ENCODE measurements at places on chromosomes 5 and 9.

DNA sequence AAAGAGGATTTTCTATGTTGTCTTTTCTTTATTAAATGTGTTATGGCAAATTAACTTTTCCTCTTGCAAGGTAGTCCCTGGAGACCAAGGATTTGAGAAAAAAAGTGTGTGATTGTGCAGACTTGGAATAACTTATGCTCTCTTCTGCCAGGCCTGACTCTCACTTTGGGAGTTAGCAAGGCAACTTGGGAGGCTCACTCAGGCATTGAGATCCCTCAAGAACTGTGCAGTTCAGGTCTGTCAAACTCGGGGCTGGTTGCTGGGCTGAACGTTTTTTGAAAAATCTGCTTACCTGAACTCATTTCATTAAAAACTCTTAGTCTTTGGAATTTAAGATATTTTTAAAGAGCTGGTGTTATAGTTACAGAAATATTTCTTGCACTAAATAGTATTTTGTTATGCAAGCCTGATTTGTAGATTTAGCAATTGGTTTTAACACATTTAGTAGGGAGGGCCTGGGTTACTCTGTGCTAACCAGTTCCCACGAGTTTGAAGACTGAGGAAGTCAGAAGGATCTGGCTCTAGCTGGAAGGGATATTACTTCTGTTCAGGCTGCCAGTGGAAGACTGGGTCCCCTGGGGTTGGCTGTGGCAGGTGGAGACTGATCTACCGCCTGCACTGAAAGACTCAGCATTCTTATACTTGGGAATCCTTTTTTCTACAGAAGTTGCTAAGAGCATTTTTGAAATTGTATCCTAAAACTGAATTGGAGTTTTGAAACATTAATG lies 150.4 kb upstream of the PCSK5 start:
- no peak for DNase-seq

DNA sequence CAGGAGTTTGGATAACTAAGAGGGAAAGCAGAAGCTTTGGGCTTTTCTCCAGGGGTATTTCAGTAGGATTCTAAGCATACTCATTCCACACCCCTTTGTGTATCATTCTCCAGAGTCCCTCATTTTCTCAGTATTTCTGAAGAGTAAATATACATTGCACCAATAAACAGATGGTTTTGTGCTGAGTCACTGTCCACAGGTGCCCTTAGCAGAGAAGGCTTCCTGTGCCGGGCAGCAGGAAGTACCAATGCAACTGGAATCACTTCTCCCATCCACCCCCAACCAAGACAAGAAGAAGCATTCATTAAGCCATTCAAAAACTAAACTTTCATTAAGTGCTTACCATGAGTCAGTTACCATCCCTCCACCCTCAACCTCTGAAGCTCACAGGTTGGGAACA lies 3.6 kb upstream of the CCNJL start:
- no peak for DNase-seq

DNA sequence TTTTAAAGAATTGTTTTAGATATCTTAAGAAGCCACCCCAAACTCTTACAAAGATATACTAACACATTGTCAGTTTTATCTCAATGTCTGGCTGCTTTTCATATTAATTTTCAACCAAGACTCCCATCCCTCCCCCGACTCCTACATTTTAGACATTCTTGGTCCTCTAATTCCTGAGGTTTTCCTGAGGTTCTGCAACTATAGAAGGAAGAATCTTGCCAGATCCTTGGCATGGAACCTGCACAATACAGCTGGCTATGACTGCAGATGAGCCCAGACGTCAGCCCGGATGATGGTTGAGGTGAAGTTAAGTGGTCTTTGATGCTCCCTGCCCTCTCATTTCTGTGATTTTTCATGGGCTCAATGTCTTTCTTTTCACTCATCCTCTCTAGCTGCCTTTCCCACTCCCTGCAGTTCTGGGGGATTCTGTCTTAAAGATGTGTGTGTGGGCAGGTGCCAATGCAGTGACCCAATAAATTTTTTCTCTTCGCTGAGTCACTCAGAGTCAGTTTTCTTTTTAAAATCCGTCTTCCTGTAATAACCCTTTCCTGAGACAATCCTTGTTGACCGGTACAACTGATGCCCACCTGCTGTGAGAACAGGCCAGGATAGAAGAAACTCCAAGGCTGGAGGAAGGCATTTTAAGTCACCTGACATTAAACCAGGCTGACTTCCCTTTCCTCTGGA lies 237.8 kb upstream of the GAS1 start:
- DNase-seq: no peak

DNA sequence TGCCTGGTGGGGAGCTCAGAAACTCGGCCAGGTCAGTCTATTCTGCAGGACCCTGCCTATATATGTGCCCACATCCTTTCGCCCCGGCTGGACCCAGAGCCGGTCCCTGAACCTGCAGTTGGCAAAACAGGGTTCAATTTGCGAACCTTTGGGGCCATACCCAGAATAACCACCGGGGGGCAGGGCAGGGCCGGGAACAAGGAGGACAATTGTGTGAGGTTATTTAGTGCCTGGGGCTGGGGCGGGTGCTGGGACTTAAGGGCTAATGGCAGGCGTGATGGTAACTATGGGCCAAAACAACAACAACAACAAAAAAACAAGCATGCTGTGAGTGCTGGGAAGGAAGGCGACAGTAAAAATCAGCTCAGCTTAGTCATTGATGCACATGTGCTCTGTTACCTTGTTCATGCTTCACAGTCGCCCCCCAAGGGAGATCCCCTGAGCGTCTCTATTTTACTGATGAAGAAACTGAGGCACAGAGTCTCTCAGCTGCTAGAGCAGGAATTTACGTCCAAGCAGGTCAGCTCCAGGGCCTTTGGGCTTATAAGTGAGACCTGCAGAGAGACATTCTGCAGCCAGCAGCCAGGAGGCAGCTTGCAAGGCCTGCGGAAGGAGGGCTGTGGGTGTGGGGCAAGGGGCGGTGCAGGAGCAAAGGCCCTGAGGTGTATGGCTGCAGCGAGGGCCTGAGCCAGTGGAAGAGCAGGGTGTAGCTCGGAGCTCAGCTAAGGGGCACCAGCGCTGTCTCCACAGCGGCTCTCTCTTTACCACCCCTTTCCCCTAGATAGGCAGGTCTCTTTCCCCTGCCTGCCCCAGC lies 106.0 kb downstream of the PHF2 start:
- DNase-seq: peak; percentile 18

DNA sequence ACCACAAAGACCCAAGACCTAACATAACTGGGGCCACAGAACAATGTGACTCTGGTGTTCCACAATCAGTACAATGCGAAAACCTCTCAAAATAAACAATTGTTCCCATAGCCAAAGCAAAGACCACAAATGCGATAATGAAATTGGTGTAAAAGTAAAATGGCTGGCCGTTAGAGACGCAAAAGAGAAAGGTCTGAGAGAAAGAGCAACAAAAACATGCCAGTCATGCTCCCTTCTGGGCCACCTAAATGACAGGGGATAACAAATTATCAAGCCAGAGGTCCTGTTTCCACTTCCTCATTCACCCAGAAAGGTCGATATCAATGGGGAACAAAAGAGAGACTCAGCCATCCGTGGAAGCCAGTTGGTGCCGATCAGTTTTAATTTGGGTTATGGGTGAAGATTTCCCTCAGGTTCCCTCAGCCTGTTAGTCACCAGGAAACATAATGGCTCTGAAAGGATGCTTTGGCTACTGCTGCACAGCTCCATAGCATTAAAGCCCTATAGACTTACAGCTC lies 9.2 kb upstream of the CFAP95 start:
- DNase-seq: no peak

DNA sequence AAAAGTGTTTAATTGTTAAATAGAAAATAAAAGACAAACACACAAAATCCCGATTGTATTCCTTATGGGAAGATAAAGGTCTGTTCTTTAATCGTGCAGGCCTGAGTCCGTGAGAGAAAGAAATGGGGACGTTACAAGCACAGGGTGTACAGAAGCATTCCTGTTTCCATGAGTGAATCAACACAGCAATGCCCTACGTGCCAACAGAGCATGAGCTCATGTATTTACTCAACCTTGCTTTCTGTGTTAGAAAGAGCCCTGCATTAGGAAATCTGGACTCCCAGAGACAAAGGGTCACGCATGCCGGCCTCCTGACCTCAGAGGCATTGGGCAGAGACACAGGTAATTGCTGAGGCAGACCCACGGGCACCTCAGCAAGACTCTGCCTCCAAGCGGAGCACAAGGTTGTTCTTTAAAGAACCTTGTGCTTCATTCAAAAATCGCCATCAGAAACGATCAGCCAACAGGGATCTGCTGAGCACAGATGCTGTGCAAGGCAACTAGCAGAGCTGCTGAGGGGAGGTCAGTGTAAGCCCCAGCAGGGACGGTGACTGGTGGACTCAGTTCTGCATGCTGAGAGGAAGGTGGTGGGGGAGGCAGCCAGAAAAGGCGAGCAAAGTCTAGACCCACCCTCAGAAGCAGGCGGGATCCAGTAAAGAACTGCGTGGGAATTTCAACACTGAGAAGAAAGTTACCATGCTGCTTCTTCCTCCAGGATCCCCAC lies 101.0 kb downstream of the TLE1 start:
- no peak for DNase-seq

GRCh38 chr9:87327575-87328125 lies 170.0 kb upstream of the DAPK1 start:
- no peak for DNase-seq

DNA sequence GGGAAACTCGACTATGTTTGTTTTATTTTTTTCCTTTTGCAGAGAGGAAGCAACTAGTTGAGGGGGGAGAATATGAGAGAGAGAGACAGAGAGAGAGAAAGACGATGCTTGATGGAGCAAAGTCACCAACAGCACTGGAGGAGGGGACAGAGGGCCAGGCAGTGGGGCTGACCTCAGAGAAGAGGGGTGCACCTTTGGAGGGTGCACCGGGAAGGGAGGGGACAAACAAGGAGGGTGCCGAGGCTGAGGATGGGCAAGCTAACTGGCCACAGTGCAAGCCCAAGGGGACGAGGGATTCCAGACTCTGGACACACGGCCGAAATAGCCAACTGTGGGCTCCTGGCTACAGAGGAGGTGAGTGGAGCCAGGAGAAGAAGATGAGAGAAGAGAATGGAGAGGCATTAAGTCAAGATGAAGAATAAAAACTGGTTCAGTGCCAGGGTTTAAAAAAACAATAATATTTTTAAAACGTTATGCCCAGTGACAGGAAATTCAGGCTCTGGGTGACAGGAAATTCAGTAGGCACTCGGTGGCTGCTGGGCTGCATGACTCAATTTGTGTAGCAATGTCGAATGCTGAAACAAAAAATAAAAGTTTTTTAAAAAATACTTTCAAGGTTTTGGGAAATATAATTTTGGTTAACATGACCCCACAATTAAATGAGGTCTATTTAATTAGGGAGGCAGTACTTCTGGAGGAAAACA lies 13.3 kb upstream of the GLRX start:
- no peak for DNase-seq

GRCh38 chr5:95403996-95404395 lies 12.8 kb downstream of the FAM81B start:
- DNase-seq: no peak

- no peak for DNase-seq
Measured at GRCh38 chr5:96788112-96788749, 19.5 kb downstream of the ERAP1 start.

DNA sequence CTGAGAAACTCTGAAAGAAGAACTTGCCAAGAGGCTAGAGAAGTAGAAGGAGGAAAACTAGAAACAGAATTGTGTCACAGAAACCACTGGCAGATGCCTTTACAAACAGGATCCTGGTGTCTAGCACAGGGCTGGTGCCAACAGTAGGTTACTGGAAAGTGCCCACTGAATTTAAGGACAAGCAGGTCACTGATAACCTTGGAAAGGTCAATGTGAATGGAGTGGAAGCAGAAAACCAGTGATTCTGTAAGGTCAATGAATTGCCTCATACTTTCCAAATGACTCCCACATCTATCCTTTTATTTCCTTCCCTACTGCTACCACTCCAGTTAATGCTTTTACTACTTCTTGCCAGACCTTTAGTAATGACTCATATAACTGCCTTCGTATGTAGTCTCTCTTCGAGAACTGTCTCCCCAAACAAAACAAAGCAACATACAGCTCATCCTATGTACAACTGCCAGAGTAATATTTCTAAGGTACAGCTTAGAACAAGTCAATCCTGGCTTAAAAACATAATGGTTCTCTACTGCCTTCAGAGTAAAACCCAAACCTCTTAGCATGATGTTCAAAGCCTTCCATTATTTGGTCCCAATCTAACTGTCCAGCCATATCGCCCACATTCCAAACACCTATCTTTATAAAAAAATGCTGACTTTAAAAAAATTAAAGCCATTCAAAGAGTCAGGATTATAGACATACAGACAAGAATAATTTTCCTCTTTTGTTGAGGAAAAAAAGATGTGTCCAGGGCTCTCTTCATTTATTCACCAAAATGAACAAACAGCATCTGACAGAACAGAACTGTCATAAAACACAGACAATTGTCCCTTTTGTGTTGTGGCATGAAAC lies 52.5 kb downstream of the NR3C1 start:
- DNase-seq: peak; percentile 22

DNA sequence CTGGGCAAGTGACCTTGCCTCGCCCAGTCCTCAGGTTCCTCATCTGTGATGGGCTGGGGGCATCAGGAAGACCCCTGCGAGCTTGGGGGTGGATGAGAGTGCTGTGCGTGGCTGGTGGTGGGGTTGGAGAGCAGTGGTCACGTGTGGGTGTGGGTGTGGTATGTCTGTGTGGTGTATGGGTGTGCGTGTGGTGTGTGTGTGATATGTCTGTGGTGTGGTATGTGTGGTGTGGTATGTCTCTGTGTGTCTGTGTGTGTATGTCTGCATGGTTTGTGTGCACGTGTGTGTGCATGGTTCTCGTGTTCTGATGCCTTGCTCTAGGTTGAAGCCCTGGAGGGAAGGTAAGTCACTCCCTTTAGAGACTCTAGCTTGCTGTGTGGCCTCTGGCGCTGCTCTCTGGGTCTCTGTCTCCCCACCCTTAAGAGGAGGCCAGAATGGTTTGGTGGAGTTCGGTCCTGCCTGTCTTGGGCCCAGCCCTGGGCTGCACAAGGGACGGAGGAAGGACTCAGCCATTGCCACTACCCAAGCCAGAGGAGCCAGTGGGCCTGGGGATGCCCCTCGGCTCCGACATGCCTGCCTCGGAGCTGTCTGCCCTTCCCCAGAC lies 87.0 kb downstream of the RXRA start:
- no peak for DNase-seq

DNA sequence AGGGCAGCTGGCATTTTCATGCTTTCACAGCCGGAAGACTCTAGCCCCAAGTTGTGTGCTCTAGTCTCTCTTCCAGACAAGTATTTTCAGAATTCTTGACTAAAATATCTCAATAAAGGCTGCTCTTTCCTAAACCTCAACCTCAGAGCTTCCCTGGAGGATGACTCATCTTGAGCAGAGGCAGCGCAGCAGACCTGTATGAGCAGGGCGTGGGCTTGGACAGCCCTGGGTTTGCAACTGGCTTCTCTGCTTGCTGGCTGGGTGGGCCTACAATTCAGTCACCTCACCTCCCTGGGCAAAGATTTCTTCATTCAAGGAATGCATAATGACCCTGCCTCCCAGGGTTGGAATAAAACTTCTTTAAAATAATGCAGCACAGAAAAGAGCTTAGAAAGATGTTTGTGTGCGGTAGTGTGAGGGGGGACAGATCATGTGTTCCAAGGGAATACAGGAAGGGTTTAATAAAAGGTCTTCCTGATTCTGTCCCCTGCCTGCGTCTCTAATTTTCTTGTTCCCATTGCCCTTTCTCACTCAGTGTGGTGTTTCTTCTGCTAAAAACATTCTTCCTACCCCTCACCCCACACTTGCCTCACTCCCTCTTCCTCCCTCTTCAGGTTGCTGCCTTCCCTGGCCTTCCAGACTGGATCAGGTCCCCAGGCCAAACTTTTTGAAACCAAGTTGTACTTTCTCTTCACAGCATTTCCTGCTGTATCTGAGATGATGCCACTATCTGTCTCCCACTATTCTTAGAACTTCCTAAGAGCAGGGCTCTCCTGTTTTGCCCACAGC lies 39.4 kb upstream of the MAP1B start:
- DNase-seq: peak; percentile 84
